Left renal pelvis (tissue), 4 donors: ENCODE measurements at places on chromosomes 1 and 21.

DNA sequence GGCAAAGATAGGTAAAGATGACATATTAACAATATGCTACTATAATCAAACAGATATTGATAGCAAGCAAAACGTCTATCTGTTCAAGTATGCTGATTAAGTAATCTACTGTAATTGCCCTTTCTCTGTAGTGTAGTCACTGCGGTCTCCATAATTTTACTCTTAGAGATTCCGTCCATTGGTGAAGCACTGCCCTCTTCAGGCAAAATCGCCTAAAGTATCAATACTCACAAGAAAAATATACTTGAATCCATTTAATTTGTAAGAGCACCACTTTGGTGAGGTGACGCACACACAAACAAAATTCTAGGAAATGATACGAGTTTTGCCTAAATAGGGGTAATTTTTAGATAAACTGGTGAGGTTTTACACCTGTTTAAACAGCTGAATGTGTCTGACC lies 434.6 kb upstream of the CHRM3 start:
- no peak for DNase-seq

- no peak for DNase-seq
Observed at GRCh38 chr1:18537386-18538306, 56.9 kb downstream of the KLHDC7A start.

- DNase-seq = no peak
Observed at GRCh38 chr21:45478115-45478801, 64.0 kb downstream of the SLC19A1 start.

- no peak for DNase-seq
Observed at GRCh38 chr1:112509005-112509659, 367 bp downstream of the WNT2B start.

DNA sequence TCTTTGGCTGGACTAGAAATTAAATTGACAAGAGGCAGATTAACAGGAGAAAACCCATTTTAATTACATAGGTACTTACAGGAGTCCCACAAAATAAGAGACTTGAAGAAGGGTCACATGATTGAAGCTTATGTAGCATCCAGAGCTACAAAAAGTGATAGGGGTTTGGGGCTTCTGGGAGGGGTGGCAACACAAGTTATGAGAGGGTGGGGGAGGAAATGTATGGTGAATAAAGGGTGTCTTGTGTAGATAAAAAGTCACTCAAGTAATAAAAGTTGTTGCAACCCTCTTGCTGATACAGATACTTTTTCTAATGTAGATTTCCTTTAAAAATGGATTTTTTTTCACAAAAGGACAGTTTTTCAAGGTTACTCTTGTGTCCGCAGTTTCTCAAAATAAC lies 24.0 kb downstream of the USP25 start:
- DNase-seq = no peak

DNA sequence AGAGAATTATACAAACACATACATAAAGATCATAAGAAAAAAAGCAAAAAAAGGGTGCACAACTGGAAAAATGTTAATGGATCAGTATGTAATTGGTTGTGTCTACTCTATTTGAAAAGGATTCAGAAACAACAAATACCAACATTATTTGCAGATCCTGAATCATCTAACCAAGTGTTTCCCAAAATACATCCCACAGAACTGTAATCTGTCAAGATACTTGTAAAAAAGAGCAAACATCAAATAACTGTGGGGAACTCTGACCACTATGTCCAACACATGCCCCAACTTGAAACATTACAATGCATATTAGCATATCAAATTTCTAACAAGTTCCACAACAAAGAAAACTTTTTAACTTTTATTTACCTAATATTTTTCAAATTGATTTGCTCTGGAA lies 22.6 kb downstream of the ANKRD13C start:
- DNase-seq = no peak

DNA sequence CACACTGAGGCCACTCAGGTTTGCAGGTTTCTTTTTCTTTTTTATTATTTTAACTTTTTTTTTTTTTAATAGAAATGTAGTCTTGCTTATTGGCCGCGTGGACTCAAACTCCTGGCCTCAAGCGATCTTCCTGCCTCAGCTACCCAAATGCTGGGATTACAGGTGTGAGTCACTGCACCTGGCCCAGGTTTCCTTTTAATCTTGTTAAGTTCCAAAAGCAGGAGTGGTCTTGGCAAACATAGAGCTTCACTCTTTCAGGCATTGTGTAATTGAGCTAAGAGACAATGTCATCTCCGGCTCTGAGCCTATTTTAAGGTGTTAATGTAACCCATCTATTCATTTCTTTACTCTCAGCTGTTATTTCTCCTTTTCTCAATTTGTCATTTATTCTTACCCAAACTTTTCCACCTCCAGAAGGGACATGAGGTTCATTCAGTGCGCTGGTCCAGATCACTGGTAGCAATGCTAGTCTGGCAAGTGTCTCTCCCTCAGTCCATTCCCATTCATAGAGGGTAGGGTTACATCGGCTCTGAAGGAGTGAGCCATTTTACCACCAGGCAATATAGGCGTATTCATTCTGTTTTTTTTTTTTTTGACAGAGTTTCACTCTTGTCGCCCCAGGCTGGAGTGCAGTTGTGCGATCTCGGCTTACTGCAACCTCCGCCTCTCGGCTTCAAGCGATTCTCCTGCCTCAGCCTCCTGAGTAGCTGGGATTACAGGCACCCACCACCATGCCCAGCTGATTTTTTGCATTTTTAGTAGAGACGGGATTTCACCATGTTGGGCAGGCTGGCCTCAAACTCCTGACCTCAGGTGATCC lies 11.3 kb upstream of the MFSD2A start:
- no peak for DNase-seq
